Activated CD4-positive, CD25-positive, alpha-beta regulatory T cell treated with anti-CD3 and anti-CD28 coated beads, Interleukin-2, amount 50 U/mL, for 72 hours (primary cell): ENCODE measurements at places on chromosomes 1 and 21.
A peak's percentile ranks its signal among the peaks of the same experiment; 100 is the strongest.

GRCh38 chr1:209513226-209513625 is 70.3 kb upstream of the CAMK1G start:
- DNase-seq = no peak

DNA sequence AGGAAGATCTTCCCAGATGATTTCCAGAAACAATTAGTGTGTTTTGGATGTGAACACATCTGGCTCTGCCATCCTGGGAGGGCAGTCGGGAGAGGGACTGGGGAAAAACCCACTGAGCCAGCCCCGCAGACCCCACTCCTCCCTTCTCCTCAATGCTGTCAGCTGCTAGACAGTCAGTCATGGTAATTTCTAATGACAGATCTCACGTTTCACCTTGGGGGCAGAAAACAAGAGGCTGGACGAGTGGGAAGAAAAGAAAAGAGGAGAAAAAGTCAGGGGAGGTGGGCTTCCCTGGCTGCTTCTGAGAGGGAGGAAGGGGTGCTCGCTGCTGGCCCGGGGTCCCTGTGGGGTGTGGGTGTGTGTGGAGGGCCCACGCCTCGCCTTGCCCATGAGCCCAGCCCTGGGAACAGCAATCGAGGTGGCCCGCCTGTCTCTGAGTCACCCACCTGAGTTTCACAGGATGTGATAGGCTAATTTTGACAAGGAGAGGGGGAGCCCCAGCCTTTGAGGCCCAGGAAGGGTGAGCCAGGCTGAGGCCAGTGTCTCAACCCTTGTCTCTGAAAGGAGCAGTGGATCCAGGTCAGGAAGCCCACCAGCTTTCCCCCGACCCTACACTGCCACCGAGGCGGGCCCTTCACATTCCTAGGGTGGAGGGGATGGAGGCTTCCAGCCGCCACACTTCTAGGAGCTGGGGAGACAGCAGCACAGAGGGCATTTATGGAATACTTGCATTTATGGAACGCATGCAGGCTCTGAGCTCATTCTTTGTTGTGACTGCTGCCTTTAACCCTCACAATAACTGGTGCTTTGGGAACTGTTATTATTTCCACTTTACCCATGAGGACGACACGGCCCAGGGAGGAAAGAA is 49.1 kb upstream of the IFNLR1 start:
- peak; percentile 49 for DNase-seq

GRCh38 chr1:26395754-26396153 is 14.9 kb upstream of the LIN28A start:
- no peak for DNase-seq

DNA sequence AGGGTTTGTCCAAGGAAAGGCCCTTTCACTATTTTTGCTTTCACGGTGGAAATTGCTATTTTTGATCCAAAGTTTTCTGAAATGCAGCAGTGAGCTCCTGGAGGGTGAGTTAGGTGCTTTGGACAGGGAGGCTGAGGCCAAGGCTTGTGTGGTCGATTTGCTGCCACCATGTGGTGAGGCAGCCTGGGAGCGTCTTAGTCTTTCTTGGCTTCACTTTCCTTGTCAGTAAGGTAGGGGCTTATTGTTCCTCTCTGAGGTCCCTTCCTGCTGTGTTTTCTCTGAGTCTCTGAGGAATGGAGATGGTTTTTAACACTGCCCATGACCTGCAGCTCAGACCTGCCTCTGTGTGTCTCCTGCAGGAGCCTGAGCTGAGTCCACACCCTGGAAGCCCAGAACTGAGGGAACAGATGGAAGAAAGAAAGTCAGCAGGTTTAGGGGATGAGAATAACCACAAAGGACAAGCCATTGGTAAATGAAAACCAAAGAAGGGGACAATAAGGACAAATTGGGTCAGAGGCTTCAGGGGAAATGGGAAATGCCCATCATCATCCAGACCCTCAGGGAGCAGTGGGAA is 20.1 kb upstream of the S100A10 start:
- DNase-seq = no peak

- no peak for DNase-seq
These were observed 83.1 kb upstream of the HAO2 start for GRCh38 chr1:119285482-119285881.

- no peak for DNase-seq
These were observed 151.9 kb upstream of the CTTNBP2NL start for GRCh38 chr1:112244131-112244530.

- no peak for DNase-seq
These were observed 24.8 kb downstream of the RNF19B start for GRCh38 chr1:32939655-32940371.

DNA sequence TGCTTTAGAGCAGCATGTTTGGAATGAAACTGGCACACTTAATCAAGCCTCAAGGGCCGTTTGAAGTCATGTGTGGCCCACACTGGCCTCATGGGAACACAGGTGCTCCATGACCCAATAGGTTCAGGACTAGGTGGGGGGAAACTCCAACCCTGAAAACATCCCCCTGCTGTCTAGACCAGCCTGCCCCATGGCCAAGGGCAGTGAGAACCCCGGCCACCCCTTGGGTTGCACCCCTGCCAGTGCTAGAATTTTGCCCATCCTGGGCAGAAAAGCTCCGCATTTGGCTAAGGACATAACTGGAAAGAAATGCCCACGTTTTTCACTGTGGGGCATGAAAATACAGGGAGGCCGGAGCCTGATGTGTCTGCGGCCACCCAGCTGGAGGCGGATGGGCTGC is 6.1 kb upstream of the PTGER3 start:
- no peak for DNase-seq

DNA sequence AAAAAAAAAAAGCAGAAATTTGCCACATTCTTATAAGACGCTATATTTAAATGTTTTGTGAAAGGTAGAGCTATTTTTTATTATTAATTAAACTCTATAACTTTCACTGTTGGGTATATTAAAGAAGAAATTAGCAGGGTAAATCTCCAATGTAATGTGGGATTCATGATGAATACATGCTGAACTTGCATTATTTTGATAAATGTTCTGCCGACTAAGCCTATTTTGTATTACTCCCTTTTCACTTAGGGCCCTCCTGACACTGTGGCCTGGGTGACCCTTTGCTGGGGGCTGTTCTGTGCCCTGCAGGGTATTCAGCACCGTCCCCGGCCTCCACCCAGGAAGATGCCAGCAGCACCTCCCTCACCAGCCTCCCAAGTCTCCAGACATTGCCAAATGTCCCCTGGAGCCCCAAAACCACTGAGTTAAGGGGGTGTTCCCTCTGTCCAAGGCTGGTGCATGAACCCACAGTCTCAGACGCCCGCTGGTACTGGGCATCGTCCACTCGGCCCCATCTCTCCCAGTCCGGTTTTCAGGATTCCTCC is 22.5 kb downstream of the RSPH1 start:
- DNase-seq = no peak

DNA sequence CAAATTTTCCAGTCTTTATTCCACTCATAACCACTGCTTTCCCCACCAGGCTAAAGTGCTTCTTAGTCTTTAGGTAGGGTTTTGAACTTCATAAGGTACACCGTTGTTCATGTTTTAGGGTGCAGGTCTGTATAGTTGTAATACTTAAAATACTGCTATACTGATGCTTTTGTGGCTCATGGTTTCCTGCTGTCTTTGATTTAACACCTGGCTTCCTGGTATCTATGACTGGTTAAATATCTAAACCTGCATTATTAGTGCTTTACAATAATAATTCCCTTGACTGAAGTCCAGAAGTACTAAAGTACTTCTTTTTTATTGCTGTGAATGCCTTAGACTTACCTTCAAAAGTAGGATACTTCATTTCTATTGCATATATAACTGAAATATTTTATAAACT is 384.7 kb downstream of the SRGAP2C start:
- no peak for DNase-seq

- DNase-seq = no peak
These were observed 35.1 kb downstream of the RABGAP1L start for GRCh38 chr1:174194461-174194860.

DNA sequence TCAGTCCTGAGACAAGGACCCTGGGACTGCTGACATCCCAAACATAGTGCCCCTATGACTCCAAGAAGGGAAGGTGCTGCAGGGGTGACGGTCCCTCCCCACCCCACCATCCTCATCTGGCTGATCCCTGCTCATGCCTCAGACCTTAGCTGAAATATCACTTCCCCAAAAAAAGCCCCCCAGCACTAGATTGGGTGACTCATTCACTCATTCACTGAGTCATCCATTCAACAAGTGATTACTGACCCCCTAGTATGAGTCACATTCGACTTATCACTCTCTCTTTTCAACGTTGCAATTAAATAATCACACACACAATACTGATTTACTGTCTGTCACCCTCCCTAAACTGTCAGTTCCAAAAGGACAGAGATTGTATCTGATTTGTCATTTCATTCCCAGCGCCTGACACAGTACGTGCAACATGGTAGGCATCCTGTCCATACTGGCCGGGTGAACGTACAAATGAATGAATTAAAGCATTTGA is 48.6 kb downstream of the HIVEP3 start:
- DNase-seq = no peak

- no peak for DNase-seq
These were observed 6.0 kb upstream of the NLRP3 start for GRCh38 chr1:247409869-247410544.

GRCh38 chr21:45859762-45860357 is 121.7 kb upstream of the COL6A1 start:
- DNase-seq = no peak

DNA sequence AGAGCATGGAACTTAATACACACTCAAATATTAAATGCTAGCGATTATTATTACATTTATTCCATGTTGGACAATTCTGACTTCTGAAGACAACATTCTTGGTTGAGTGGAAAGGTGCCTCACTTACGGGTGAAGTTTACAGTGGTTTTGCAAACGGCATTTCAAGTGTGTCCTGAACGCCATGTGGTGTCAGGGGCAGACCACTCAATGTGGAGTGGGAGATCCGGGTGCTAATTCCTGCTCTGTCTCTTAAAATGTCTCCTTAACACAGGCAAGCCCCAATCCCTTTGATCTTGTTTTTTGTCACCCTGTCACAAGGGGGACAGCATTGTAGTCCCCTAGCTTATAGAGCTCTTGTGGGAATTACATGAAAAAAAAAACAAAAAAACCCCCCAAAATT is 5.6 kb upstream of the TDRD10 start:
- no peak for DNase-seq

- DNase-seq = no peak
These were observed 84.7 kb downstream of the PDE9A start for GRCh38 chr21:42737951-42738590.

DNA sequence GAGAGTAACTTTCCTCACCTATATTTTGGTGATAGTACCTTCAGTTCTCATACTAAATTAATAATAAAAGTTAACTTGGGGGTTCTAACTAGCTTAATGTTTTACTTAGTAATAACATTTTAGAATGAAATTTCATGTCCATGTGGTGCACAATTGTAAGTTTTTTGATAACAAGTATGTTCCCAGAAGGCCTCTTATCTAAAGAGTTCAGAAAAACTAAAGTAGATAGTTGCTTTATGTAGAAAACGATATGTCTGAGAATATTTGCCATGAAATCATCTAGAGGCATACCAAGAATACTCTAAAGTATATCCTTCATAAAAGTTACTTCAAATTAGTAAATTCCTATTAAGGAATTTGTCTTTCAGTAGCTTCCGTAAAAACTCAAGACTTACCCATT is 10.2 kb upstream of the ADCY10 start:
- no peak for DNase-seq

- DNase-seq = no peak
These were observed 45.1 kb downstream of the GRIK3 start for GRCh38 chr1:36989241-36989640.

DNA sequence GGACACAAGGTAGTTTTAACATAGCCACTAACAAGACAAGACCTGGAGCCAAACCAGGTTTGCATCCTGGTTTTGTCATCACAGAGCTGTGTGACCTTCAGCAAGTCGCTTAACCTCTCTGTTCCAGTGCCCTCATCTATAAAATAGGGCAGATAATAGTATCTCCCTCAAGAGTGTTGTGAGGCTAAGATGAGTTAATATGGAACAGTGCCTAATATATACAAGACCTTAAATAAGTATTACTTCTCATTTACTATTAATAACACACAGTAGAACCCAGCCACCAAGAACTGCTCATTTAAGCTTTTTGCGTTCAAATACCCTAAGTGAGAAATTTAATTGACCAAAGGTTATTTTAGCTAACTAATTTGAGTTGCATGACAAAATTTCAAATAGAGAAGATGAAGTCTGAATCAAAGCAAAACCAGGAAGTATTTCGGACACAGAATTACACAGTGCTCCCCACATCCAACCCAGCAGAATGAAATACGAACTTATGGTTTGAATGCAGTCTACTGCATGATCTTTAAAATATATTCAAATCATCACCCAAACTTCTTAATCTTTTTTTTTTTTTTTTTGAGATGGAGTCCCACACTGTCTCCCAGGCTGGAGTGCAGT is 123.9 kb upstream of the KRTAP19-8 start:
- DNase-seq = no peak

DNA sequence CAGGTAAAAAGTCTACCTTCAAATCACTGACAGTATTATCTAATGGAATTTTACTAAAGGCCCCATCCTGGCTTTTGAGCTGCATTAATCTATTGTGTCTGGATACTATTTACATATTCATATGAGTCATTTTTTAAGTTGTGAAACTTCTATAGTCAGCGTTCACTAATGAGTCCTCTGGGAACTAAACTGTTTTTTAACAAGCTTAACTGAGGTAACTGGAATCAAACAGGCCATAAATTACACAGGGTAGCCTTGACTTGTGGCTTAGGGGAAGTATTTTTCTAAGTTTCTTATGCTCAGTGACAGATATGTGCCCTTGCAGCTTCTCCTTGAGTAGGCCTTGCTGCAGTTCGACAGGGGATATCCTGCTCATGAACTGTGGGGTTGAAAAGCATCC is 68.8 kb downstream of the JMJD4 start:
- DNase-seq = no peak

- no peak for DNase-seq
These were observed 12.9 kb downstream of the CFAP57 start for GRCh38 chr1:43184995-43185394.

DNA sequence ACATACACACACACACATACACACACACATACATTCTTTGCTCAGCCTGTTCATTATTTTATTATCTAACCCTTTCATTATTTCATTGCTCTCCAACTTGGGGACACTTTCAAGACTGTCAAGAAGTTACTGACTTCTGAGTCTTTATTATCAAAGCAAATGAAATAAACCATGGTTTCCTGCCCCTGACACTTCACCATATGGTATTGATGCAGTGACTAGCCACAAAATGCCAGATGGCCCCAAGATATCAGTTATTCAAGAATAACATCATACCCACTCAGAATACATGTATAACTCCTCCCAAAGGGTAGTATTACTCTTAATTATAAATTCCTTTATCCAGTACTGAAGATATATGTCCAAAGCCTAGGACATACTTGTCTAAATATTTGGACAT is 197.3 kb downstream of the MRPL39 start:
- DNase-seq = no peak

- DNase-seq = peak; percentile 73
These were observed 835 bp downstream of the PGM1 start for GRCh38 chr1:63593886-63594605.

- no peak for DNase-seq
These were observed 50.9 kb downstream of the LEPR start for GRCh38 chr1:65471213-65471833.
